ENCODE measurements at places on chromosomes 4 and X.

DNA sequence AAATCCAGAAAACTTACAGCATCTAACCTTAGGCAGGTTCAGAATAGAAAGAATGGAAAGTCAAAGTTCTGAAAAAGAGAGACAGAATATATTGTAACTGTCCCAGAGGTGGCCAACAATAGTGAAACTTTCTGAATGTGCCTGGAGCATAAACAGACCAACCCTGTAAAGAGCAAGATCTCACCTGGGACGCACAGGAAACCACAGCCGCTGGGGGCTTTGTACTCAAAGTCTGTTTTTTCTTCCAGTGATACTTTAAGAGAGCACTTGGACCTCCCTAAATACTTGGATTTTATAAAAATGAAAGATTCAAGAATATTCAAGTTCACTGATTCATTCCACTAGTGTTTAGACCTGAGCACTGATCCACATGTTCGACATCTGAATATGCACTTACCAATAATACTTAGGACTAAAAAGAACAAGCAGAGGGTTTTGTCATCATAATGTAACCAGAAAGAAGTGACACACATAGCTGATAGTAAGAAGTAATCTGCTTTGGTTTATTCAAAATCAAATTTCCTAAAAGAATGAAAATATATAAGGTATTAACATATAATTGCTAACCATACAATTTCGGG is 35.3 kb downstream of the ARAP2 start:
- no peak for DNase-seq

GRCh38 chr4:1784395-1784788 is 8.7 kb upstream of the FGFR3 start:
- DNase-seq = no peak

DNA sequence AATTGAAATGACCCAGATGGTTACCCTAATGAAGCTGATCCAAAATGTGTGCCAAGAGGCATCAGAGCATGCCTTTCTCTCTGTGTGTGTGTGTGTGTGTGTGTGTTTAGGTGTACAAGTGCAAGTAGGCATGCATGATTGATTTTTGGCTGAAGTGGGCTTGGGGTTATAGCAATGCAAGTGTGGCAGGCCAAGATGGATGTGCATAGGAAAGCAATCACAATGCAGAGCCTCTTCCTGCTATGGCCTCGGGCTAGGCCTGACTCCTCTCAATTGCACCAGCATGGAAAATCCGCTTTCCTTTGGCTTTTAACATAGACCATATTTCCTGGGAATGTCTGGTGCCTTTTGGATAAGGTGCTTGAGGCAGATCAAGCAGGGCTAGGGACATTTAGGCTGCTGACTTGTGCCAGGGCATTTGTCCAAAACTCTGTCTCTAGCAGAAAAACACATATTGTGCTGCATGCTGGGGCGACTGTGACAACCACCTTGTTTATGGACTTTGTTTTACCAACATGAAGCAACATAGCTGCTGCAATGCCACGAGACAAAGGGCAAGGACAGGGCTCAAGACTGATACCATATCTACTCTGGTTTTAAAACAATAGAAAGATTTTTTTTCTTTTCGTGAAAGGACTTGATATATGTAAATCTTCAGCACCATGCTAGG is 395.7 kb downstream of the RAPGEF2 start:
- no peak for DNase-seq

DNA sequence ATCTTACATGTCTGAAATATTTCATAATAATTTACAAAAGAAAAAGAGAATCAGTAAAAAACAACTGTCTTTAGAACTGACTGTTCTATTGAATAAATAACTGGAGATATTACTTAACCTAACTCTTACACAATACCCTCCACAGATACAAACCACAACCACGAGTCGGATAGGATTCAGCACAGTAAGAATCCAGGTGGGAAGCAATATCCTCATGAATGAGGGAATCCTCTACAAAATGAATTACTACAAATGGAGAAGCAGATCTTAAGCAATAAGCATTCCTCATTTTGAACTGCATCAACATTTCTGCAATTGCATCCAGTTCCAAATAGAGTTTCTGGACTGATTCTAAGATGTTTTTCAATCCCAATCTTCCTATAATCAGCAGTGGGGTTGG is 227.1 kb downstream of the SH2D1A start:
- DNase-seq = no peak

DNA sequence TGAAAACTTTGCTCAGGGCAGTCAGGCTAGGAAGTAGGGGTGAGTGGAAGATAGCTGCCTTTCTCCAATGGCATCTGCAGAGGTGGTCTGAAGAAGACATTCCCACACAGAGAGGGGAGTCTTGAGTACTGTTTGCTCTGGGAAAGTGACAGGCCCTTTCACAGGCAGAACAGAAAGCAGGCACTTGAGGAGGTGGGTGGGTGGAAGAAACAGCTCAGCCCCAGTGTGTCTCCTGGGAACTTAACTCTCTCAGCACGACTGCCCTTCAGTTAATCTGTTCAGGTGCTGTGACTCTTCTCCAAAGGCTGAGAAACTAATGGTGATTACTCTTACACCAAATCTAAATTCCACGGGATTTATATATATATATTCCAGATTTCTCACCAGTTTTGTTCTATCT is 28.3 kb downstream of the ENOPH1 start:
- no peak for DNase-seq

- no peak for DNase-seq
Measured at GRCh38 chr4:72467633-72468032, 101.4 kb downstream of the ADAMTS3 start.

GRCh38 chr4:7928711-7929110 is 10.9 kb downstream of the AFAP1 start:
- no peak for DNase-seq

- DNase-seq = peak; percentile 79
Measured at GRCh38 chrX:149540621-149541520, at the start of gene EOLA1. TSS of gene EOLA1 (plus strand) at chrX:149541012. CDS start at chrX:149545631, 4,619 bp downstream.

- no peak for DNase-seq
Measured at GRCh38 chrX:57289089-57289488, 2.6 kb downstream of the FAAH2 start.

GRCh38 chrX:36019125-36019524 is 99.6 kb downstream of the CFAP47 start:
- no peak for DNase-seq

DNA sequence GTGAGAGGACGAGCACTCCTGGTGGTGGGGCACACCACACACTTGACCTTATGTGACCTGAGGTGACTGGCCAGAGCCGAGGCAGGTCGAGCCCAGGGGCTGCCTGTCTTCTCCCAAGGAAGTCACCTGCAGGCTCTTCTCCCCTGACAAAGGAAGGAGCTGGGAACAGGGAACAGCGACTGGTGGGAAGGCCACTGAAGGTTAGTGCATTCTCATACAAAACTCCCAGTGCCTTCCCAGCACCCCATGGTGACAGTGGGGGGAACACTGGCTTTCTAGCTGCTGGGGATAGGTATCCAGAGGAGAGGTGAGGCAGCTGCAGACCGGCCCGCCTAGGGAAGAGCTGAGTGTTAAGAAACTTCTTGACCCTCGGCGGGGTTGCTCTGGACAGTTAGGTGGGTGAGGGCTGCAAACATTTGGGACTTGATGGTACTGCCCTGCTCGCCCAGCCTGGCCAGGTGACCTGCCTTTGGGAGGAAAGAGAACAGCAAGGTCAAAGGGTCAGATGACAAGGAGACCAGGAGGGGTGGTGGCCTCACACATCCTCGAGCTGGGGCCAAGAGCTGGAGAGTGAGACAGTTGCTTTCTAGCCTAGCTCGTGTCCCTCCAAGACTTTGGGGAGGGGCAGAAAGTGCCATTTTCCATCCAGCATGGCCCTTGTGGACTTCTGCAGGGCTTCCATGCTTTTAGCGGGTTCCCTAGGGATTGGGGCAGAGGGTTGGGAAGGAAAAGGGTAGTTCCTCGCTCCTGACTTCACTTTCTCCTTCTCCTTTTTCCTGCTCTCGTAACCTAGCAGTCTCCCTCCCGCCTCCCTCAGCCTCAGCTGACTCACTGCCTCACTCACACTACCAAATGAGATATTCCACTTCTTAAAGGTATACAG is 2.7 kb downstream of the NALF2 start:
- DNase-seq = no peak

DNA sequence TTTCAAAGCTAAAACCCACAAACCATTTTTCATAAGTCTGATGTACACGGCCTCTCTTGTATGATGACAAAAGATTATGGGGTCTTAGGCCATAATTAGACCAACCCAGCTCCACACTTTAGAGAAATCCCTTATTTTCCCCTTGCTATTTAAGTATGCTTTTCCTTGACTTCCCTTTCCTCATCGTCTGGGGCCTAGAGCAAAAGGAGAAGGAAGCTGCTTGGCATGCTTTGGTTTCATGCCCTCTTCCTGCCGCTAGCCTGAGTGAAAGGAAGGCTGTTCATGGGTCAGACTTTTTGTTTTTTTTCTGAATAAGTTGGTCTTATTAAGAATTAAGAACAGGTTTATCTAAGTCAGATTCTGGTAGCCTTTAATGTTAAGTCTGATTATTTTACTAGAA is 10.6 kb upstream of the RASGEF1B start:
- no peak for DNase-seq

DNA sequence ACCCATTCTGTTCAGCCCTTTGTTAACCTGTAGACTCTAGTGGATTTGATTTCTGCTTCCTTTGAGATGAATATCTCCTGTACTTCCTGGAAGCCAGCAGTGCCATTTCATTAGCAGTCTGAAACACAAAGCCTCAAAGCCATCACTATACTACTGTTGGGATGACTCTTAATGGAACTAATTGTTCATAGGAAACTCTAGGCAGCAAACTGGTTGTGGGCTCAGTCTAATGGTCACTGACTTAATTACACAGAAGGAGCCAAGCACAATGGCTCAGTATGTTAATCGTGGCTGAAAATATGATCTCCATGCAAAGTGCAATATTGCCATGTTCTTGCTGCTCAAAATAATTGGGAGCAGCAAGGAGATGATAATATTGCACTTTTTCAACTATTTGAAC is 262.3 kb downstream of the ARHGAP24 start:
- no peak for DNase-seq

GRCh38 chr4:101252721-101253120 is 94.6 kb downstream of the PPP3CA start:
- DNase-seq = no peak

- DNase-seq = peak; percentile 74
Measured at GRCh38 chr4:150176547-150176946, 98.3 kb downstream of the DCLK2 start.

DNA sequence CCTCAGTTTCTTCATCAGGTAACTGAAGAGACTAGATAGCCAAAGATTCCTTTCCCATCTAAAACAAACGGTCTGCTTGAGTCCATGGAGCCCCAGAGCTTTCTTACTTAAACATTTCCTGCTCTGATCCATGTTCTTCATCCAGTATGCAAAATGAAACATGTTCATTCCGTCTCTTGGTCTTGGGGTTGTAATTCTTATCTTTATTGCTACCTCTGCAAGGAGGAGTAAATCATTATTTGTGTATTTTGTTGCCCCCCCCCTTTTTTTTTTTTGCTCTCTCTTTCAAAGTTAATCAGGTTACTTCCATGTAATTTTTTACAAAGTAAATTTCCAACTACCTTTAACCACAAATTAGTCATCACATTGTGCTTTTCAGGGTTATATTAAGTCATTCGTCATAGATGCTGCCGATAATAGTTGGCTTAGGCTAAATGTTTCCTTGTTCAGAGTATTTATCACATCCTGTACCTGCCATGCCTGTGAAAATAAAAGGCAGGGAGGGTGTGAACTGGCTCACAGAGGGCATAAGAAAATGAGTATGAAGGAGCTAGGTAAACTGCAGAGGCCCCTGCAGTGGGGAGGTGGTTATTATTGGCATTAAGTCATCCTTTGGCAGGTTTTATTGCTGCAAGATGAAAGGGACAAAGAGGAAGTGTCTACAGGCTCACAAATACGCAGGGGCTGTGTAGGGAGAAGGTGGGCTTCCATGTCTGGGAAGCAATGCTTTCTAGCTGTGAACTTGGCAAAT is 76.7 kb upstream of the HS3ST1 start:
- DNase-seq = no peak

Measured in GM04504 (cell line).